ENCODE measurements at places on chromosomes 3 and 15.

DNA sequence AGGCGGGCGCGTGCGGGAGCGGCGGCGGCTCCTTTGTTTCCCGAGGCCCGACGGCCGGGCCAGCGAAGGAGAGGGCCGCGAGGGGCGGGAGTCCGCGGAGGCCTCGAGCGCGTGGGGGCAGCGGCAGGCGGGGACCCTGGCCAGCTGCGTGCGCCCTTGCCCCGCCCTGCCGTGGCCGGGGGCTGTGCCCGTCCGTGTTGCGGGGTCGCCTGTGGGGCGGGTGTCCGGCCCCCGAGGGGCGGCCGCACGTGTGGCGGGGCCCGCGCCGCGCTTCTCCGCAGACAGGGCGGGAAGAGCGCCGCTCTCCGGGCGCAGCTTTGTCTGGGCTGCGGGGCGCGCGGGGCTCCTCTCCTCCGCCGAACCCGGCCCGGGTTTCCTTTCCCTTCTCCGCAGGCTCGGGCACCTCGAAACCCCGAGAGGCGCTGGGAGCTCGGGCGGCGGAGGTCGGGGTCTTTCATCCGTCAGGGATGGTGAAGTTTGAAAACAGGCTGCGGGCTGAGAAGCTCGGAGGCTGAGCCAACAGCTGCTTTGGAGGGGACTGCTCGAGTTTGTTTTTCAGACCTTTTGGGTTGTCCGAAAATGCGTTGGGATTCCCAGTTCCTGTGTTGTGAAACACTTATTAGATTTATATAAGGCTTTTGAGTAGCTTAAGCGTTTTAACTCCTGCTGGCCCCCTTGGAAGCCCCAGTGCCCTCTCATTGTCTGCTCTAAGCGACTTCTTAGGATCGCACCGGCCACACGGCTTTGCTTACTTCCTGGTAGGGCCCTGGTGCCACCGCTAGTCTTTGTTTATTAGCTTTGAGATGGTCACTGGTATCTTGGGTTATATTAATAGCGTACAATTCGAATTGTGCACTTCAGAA is 817 bp downstream of the USP3 start:
- peak; percentile 76 for DNase-seq

DNA sequence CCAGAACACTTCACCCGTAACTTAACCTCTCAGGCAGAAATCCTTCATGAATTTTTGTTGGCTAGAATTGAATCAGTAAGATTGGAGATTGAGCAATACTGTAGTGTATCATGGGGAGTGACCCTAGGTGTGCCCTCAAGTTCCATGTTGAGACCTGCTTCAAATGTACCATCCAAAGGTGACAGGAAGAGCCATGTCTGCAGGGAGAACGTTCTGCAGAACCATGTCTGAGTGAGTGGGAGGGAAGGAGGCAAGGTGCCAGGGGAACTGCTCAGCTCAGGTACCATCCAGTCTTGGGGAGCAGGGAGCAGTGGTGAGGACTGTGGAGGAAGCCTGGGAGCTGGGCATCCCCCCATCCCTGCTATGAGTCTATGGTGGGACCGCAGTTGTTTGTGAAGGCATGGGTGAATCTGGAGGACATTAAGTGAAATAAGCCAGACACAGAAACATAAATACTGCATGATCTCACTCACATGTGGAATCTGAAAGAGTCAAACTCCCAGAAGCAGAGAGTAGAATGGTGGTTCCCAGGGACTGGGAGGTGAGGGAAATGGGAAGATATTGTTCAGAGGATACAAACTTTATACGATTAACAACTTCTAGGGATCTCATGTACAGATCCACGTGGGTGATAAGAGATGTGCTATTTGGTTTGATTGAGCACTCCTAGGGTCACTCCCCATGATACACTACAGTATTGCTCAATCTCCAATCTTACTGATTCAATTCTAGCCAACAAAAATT is 23.3 kb downstream of the CFAP161 start:
- DNase-seq: no peak

DNA sequence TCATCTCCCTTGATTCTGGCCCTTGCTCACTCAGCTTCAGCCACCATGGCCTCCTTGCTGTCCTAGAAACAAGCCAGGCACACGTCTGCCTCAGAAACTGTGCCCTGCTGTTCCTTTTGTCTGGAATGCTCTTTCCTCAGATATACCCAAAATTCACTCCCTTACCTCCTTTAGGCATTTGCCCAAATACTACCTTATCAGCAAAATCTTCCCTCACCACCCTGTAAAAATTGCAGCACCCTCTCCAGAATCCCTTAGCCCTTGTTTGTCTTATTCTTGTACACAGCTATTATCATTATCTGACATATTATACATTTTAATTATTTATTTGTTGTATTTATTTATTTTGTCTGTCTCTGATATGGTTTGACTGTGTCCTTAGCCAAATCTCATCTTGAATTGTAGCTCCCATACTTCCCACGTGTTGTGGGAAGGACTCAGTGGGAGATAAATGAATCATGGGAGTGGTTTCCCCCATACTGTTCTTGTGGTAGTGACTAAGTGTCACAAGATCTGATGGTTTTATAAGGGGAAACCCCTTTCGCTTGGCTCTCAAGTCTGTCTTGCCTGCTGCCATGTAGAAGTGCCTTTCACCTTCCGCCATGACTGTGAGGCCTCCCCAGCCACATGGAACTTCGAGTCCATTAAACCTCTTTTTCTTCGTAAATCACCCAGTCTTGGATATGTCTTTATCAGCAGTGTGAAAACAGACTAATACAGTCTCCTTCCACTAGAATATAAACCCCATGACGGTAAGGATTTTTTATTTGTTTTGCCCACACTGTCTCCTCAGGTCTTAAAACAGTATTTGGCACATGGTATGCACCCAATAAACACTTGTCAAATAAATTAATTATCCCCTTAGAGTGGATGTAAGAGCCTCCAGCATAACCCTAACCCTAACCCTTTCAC is 60.0 kb upstream of the STT3B start:
- no peak for DNase-seq

DNA sequence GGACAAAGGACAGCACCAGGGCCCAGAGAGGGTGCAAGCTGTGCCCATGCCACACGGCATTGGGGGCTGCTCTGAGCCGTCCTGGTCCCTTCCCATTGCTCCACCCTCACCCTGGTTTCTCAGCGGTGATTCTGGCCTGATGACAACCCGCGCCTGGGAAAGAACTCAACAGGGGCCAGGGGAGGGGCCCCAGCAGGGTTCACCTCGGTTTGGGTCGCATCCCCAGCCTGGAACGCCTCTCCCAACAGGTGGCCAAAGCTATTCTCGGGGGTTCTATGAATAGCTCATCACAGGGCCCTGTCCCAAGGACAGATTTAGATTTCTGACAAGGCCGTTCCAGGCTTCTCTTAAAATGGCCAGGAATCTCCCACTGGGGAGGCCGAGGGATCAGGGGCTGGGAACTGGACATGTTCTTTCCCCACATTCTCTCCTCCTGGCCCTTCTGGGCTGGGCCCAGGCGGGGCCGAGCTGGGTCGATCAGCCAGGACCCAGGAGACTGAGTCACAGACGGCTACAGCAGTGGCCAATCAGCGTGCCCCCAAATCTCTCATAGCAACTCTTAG is 17.9 kb downstream of the GRIP2 start:
- DNase-seq: peak; percentile 35

- DNase-seq: peak; percentile 72
These were observed 23.5 kb upstream of the RAP2B start for GRCh38 chr3:153138276-153139210.

DNA sequence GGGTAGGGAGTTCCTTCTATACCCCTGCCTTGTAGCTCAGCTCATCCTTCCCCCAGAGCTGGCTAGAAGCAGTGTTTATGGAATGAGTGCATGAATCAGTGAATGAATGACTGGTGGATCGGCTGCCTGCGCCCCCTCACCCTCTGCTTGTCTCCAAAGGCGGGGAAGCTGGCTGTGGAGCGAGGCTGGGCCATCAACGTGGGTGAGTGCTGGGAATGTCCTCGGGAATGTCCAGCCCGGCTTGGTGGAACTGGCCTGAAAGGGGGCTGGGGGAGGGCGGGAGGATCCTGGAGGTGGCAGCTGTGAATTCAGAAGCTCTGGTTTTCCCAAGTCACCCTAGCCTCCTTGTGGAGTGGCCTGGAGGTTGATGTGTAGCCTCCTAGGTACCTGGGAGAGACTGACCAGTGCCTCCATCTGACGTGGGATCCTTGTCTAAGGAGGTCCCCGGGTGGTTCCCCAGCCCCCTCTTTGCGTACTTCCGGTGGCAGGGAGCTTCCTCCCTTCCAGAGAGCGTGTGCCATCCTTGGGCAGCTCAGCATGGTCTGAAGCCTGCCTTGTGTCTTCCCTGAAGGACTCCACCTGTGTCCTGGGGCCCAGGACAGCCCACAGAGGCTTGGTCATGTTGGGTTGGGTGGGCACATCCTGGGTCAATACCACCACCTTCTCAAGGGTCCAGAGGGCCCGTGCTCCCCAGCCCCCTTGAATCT is 18.4 kb downstream of the HDAC11 start:
- no peak for DNase-seq

- DNase-seq: no peak
These were observed 91.0 kb downstream of the FOXP1 start for GRCh38 chr3:71492566-71492965.

- peak; percentile 78 for DNase-seq
These were observed 65.6 kb downstream of the SLC6A6 start for GRCh38 chr3:14467814-14468620.

DNA sequence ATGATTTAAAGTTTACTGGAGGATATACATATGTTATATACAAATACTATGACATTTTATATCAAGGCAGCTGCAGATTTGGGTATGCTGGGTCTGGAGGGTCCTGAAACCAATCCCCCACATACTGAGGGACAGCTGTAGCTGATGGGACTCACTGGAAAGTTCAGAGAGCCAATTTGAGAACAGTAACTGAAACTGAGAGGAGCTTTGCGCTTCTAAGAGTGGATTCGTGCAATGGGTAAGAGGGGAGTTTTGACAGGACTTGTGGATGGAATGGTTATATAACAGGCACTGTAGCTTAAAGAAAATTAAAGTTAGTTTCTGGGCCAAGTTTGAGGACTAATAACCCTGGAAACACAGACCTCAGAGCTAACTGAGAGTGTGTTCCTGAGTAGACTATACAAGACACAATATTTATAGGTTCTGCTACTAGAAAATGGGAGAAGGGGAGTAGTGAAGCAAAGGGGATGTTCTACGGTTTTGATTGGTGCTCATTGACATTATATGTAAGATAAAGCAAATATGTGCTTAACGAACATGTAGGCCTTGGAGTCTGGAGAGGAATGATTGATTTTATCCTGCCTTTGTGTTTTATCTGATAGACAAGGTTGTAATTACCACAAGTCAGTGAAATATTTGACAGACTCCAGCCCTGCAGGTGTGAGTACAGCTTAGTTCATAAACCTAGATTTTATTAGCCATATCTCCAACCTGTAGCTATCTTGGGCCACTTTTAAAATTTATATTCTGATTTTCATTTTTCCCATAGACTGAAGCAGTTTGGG is 4.8 kb upstream of the ZMAT3 start:
- DNase-seq: no peak

GRCh38 chr15:92571824-92572223 is 83.8 kb downstream of the FAM174B start:
- no peak for DNase-seq

DNA sequence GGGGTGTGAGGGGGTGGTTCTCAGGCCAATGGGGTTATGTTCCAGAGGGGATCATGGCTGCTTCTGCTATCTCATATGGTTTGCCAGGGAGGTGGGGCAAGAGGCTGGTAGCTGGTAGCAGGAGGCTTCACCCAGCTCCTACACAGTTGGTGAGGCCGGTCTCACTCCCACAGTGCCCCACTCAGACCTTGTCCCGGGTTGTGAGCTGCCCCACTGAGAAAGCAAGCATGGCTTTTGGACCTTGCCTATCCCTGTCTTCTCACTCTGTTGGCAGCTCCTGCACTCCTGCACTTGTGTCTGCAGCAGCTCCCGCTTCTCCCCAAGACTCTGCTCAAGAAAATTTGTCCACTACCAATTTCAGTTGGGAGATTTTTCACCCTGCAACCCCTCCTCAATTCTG is 46.1 kb downstream of the MYRIP start:
- DNase-seq: no peak

Measured in endodermal cell (in vitro differentiated cells).